A549 treated with dexamethasone at 1 μM for 4 hours (cell line): ENCODE measurements at places on chromosomes 1 and 21. TPM values are rescaled to one million over a fixed set of nuclear protein-coding genes. Genes with fewer than 3 reads are reported as not detected.

Gene HAO2
- not detected in 5 replicates for total RNA-seq

Gene SPATA45
- total RNA-seq = 0.20 to 0.46 TPM (median 0.42 TPM) in 3 of 5 replicates, not detected in the others

Gene TTC34
- total RNA-seq = 0.02 to 0.05 TPM (median 0.04 TPM) in 5 replicates

Gene MMEL1
- 0.08 TPM in 1 of 5 replicates, not detected in the others for total RNA-seq

Gene SV2A
- 0.05 to 0.12 TPM (median 0.09 TPM) in 5 replicates for total RNA-seq

Gene SYT11
- 1.1 to 1.5 TPM (median 1.5 TPM) in 5 replicates for total RNA-seq

Gene SLC45A1
- total RNA-seq = 6.2 to 11.2 TPM (median 9.9 TPM) in 5 replicates

Gene ADORA1
- 0.46 to 0.94 TPM (median 0.67 TPM) in 5 replicates for total RNA-seq
